ENCODE measurements at places on chromosomes 12 and 14.

DNA sequence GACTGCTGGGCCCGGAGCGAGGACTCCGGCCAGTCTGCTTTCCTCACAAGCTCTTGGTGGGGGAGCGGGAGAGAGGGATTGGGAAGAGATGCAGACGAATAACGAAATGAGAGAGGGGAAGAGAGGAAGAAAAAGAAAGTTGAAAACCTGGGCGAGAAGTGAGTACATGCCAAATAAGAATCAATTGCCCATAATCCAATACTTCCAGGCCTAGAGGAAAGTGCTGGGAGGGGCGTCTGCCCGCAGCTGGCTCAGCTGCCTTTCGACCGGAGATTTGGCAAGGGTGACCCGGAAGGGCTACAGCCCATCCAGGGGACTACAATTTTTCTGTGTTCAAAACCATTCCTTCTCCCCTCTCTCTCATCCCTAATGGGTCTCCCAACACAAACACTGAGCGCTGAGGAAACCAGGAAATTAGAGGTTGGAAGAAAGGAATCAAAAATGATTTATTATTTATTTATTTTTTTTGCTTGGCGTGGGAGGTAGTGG lies 4.9 kb downstream of the NKX2-1 start:
- H3K36me3 ChIP-seq: no peaks in the 10 kb centered on the region
- no peak overlapping the region for H3K27ac ChIP-seq
- DNase-seq: no peak
- H3K4me1 ChIP-seq: peaks cover 7% of the 10 kb centered on the region
- no peak overlapping the region for H3K4me3 ChIP-seq

GRCh38 chr14:58872061-58872460 lies 234.3 kb downstream of the DACT1 start:
- no peaks in the 10 kb centered on the region for H3K36me3 ChIP-seq
- no peaks in the 10 kb centered on the region for H3K4me1 ChIP-seq
- H3K27me3 ChIP-seq: no peaks in the 10 kb centered on the region
- no peak overlapping the region for H3K4me3 ChIP-seq
- DNase-seq: no peak

- H3K27ac ChIP-seq: no peak overlapping the region
- no peaks in the 10 kb centered on the region for H3K36me3 ChIP-seq
- H3K4me1 ChIP-seq: no peaks in the 10 kb centered on the region
- H3K27me3 ChIP-seq: peaks cover 1% of the 10 kb centered on the region
- no peak for DNase-seq
- no peak overlapping the region for H3K4me3 ChIP-seq
These were observed 33.1 kb downstream of the KCNA5 start for GRCh38 chr12:5076761-5077160.

DNA sequence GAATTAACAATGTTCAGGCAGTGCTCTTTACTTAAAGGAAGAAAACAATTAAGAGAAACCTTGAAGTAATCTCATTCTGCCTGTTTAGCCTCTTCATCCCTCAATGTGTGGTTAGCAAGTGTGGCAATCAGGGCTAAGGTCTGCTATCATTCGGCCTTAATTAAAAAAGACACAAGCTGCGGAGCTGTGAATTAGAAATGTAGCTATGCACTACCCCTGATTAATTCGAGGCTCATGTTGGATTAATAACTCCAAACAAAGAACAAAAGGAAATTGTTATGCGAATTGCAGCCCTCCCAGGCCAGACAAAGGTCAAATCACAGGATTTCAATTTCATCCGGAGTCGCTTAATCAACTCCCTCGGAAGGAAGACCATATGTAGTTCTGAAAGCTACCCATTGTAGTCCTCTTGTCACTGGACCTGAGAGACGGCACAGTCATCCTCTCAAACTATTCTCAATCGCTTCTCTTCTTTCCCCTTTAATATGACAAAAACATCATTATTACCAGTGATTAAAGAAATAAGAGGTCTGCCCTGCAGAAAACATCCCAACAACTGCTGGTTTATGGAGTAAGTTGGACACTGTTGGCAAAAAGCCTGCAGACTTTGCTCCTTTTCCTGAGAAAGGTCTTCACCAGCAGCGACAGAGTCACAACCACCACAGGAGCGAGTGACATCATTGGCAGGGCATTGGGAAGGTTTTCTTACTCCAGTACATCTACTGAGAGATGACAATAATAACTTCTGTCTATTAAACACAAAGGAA lies 71.1 kb upstream of the SOX5 start:
- no peak for DNase-seq
- H3K27ac ChIP-seq: no peak overlapping the region
- no peaks in the 10 kb centered on the region for H3K36me3 ChIP-seq
- no peaks in the 10 kb centered on the region for H3K27me3 ChIP-seq
- no peaks in the 10 kb centered on the region for H3K4me1 ChIP-seq

- H3K27ac ChIP-seq: no peak overlapping the region
- no peak for DNase-seq
- H3K36me3 ChIP-seq: no peaks in the 10 kb centered on the region
- H3K27me3 ChIP-seq: peaks cover 23% of the 10 kb centered on the region
These were observed 113.5 kb downstream of the C12orf75 start for GRCh38 chr12:105443802-105444652.
